Tibial nerve (tissue), 4 donors: ENCODE measurements at places on chromosomes 12 and 14.

DNA sequence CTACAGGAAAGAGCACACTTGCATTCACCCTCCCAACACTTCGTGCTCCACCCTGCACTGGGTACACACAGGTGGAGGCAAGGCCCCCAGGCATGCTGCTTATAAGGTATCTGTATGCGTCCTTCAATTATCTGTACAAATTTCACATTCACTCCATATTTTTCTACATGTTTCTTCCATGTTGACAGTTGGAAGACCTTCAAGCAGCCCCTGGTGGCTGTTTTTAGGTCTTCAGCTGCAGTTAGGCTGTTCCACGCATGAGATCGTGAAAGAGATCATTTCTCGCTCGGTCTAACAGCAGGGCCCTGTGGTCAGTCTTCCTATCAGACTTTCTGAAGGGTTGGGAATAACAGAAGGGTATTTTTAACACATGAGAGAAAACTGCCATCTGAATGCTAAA lies 47.1 kb downstream of the PLXNC1 start:
- no peaks in the 10 kb centered on the region for H3K27me3 ChIP-seq
- no peak overlapping the region for H3K27ac ChIP-seq
- no peak overlapping the region for H3K4me3 ChIP-seq
- no peak for DNase-seq

DNA sequence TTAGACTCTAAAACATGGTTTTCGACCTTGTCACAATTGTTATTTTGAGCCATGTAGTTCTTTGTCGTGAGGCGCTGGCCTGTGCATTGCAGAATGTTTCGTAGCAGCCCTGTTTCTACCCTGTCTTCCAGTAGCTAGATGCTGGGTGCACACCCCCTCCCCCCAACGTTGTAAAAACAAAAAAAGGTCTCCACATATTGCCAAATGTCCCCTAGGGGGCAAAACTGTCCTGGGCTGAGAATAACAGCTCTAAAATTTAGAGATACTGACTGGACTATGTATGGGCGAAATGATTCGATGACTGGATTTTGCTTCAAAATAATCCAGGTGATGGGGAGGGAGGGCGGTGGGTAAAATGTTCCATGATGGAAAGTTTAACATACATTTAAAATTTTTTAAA lies 126.1 kb upstream of the FUT8 start:
- peaks cover 4% of the 10 kb centered on the region for H3K4me1 ChIP-seq
- H3K27ac ChIP-seq = no peak overlapping the region
- no peaks in the 10 kb centered on the region for H3K36me3 ChIP-seq
- H3K4me3 ChIP-seq = no peak overlapping the region

- no peak overlapping the region for H3K27ac ChIP-seq
- peaks cover 15% of the 10 kb centered on the region for H3K36me3 ChIP-seq
Observed at GRCh38 chr12:53105712-53106439, 2.6 kb downstream of the SOAT2 start.

GRCh38 chr12:32885831-32886230 lies 10.7 kb downstream of the PKP2 start:
- H3K4me3 ChIP-seq = no peak overlapping the region
- H3K27me3 ChIP-seq = no peaks in the 10 kb centered on the region
- H3K27ac ChIP-seq = no peak overlapping the region
- no peak for DNase-seq
- no peaks in the 10 kb centered on the region for H3K36me3 ChIP-seq

GRCh38 chr12:25058658-25059058 lies 109.8 kb upstream of the BCAT1 start:
- no peaks in the 10 kb centered on the region for H3K36me3 ChIP-seq
- no peaks in the 10 kb centered on the region for H3K4me1 ChIP-seq
- no peaks in the 10 kb centered on the region for H3K27me3 ChIP-seq
- H3K27ac ChIP-seq = no peak overlapping the region
- no peak overlapping the region for H3K4me3 ChIP-seq
- DNase-seq = no peak

- no peaks in the 10 kb centered on the region for H3K27me3 ChIP-seq
- DNase-seq = no peak
- H3K36me3 ChIP-seq = no peaks in the 10 kb centered on the region
- no peak overlapping the region for H3K4me3 ChIP-seq
Observed at GRCh38 chr12:108751821-108752220, 20.5 kb upstream of the CORO1C start.

DNA sequence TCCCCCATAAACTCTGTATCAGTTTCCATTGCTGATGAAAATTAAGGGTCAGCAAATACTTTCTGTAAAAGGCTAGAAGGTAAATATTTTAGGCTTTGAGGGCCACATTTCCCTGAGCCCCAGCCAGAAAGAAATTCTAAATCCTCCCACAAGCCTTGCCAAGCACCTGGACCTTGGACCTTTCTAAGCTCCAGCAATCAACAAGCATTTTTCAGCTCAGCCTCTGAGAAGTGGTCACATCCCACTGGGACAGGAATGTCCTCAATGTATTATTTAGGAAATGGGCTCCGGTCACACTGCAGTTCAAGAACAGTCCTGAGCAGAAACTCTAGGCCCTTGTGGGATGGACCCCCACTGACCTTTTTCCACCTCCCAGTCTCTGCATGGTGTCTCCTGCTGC lies 55.9 kb downstream of the WSCD2 start:
- no peaks in the 10 kb centered on the region for H3K27me3 ChIP-seq
- no peaks in the 10 kb centered on the region for H3K4me1 ChIP-seq
- H3K27ac ChIP-seq = no peak overlapping the region

GRCh38 chr12:3468329-3468728 lies 22.7 kb upstream of the PRMT8 start:
- no peak overlapping the region for H3K4me3 ChIP-seq
- no peaks in the 10 kb centered on the region for H3K27me3 ChIP-seq
- DNase-seq = no peak
- H3K27ac ChIP-seq = no peak overlapping the region

GRCh38 chr12:6745741-6746525 lies 7.0 kb downstream of the MLF2 start:
- no peaks in the 10 kb centered on the region for H3K27me3 ChIP-seq
- DNase-seq = no peak
- peaks cover 3% of the 10 kb centered on the region for H3K4me1 ChIP-seq
- no peak overlapping the region for H3K27ac ChIP-seq
- peaks cover 54% of the 10 kb centered on the region for H3K36me3 ChIP-seq

DNA sequence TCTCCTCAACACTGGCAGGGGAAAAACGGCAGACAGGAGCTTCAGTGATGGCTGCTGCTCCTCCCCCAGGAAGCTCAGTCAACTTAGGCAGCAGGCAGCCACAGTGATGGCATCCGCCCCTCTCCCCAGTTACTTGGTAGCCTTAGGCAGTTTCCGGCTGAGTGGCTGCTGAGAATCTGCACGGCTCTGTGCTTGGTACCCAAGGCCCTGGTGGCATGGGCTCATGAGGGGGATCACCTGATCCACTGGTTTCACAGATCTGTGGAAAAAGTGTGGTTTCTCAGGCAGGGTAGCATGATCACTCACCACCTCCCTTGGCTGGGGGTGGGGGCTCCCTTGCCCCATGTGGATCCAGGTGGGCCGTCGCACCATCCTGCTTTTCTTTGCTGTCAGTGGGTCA lies 244.6 kb upstream of the MDGA2 start:
- no peaks in the 10 kb centered on the region for H3K36me3 ChIP-seq
- no peaks in the 10 kb centered on the region for H3K4me1 ChIP-seq
- no peak for DNase-seq
- H3K27ac ChIP-seq = no peak overlapping the region

DNA sequence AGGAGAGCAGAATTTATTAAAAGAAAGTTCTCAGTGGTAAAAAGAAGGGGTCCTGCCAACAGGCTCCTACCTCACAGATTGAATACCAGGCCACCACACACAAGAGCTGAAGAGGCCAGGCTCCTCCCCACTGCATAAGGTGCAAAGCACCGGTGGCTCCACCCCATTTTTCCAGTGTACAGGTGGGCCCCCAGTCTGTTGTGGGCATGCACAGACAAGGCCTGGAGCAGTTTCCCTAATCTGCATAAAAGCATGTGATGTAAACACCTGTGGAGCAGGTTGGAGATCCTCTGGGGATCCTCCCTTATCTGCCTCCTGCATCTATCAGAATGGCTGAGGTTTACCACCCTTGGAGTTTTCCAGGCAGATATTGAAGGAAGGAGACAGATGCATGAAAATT lies 45.7 kb upstream of the PDZRN4 start:
- no peak for DNase-seq
- no peak overlapping the region for H3K4me3 ChIP-seq
- H3K36me3 ChIP-seq = no peaks in the 10 kb centered on the region
- H3K27me3 ChIP-seq = no peaks in the 10 kb centered on the region
- H3K27ac ChIP-seq = no peak overlapping the region

DNA sequence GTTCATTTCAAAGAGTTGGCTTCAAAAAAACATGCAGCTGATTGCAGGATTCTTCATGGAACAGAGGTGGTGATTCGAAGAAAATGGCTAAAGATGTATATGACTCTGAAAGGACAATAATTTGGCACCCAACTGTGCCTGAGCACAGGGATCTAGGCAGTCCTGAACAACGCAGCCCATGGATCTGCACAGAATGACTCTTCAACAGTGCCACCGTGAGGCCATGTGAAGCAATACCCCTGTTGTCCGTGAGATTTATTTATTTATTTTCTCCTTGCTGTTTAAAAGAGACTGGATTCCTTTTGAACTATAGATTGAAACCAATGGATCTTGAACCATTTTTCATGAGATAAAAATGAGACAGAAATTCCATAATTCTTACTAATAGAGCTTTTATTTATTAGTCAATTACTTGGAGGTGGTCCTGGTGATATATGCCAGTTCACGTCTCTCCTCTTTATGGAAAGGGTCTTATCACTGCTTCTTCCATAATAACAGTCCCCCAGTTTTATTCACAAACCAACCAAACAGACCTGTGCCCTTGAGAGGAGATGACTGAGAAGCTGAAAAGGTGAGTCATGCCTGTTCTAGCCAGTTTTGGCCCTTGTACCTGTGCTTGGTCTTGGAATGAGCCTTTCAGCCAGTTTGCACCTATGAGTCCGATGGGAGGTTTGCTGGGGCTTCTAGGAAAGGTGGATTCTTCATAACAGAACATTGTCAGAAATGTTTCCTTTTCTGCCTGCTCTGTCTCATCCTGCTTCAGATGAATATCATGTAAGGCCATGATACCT lies 1598.3 kb downstream of the AACS start:
- no peak for DNase-seq
- H3K27ac ChIP-seq = no peak overlapping the region
- H3K4me3 ChIP-seq = no peak overlapping the region
- H3K36me3 ChIP-seq = no peaks in the 10 kb centered on the region
- H3K27me3 ChIP-seq = no peaks in the 10 kb centered on the region

DNA sequence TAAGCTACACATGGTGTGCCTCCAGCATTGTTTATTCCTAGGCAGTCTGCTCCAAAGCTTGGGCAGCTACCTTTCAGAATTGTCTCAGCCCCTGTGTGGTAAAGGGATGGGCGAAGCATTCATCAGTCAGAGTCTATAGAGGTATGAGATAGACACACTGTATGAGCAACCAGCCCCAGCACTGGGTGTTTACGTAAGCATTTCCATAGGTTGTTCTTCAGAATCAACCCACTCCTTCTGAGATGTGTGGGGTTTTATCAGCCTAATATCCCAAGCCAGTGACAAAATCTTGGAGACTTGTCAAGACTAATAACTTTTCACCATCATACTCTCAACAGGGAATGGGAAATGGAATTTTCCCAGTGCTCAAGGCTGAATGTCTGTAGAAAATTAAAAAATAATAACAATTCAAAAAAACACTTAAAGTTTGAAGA lies 98.2 kb downstream of the BTG1 start:
- no peak for DNase-seq
- H3K4me1 ChIP-seq = no peaks in the 10 kb centered on the region
- H3K4me3 ChIP-seq = no peak overlapping the region
- no peaks in the 10 kb centered on the region for H3K36me3 ChIP-seq
- no peak overlapping the region for H3K27ac ChIP-seq
- H3K27me3 ChIP-seq = no peaks in the 10 kb centered on the region

- H3K27me3 ChIP-seq = no peaks in the 10 kb centered on the region
- H3K27ac ChIP-seq = no peak overlapping the region
- no peak for DNase-seq
- peaks cover 3% of the 10 kb centered on the region for H3K4me1 ChIP-seq
- H3K4me3 ChIP-seq = no peak overlapping the region
Observed at GRCh38 chr14:65517635-65518542, 105.4 kb downstream of the FUT8 start.

DNA sequence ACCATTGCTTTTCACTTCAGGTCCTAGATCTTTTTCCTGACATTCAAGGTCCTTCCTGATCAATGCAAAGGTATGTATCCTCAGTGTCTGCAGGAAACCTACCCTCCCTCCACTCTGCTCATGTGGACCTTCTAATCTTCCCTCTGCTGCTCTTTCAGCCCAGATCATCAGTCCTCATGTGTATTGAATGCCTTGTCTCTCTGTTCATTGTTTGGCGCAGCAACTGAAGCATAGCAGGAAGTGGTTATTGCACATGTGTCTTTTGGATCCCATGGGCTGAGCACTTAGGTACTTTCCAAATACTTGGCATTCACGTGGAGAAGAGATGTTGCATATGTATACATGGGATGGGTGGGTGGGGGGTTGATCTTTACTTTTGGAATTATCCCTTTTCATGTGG lies 4.3 kb upstream of the NIN start:
- no peaks in the 10 kb centered on the region for H3K27me3 ChIP-seq
- DNase-seq = no peak
- no peak overlapping the region for H3K27ac ChIP-seq
- H3K4me3 ChIP-seq = no peak overlapping the region
- no peaks in the 10 kb centered on the region for H3K4me1 ChIP-seq
- H3K36me3 ChIP-seq = no peaks in the 10 kb centered on the region

DNA sequence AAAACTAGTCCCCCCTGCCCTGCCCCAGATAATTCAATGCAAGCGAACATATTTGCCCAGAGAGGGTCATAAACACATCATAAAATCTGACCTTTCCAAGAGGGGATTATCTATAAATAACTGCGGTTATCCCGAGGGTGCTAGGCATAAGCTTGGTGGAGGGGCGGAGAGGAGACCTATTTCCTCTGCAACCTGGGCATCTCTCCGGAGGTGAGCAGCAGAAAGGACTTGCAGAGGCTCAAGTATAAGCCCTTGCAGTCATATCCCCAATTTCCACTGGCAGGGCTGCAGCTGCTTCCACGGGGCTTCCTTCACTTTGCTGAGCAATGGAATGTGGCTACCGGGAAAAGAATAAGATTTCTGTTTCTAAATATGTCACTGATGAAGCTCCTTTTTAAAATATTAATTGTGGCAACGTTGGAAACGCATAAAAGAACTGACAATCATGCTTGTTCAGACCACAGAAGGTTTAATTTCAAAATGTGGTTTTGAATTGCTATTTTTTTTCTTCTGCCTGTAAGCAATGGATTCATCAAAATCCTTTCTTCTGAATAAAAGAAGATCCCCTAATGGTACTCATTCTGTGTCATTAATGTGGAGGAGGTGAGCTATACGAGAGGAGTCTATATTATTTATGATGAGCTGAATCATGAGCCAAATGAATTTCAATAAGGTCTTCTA lies 268.9 kb upstream of the ATP2B1 start:
- no peak for DNase-seq
- no peak overlapping the region for H3K4me3 ChIP-seq
- H3K27me3 ChIP-seq = no peaks in the 10 kb centered on the region
- H3K4me1 ChIP-seq = no peaks in the 10 kb centered on the region
- H3K27ac ChIP-seq = no peak overlapping the region
- no peaks in the 10 kb centered on the region for H3K36me3 ChIP-seq

GRCh38 chr14:20606190-20606901 lies 15.2 kb upstream of the RNASE12 start:
- H3K27ac ChIP-seq = no peak overlapping the region
- no peaks in the 10 kb centered on the region for H3K27me3 ChIP-seq
- no peaks in the 10 kb centered on the region for H3K4me1 ChIP-seq
- H3K4me3 ChIP-seq = no peak overlapping the region
- H3K36me3 ChIP-seq = no peaks in the 10 kb centered on the region
